ENCODE measurements at places on chromosomes 7 and 10.

DNA sequence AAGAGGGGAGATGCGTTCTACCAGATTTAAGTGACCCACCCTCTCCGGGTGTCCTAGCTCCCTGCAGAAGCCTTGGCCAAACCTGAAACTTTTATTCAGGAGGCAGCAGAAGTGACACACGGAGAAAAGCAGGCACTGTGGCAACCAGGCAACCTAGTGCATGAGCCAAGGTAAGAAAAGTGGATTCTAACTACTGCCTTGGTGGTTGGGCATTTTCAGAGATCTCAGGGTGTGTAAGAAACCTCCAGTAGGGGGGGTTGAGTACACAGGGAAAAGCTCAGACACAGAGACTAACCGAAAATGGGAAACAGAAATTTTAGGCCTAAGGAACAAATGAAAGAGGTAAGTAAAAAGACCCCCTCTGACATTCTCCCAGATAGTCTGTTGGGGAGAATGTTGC lies 645.7 kb downstream of the ANKRD7 start:
- no peaks in the 10 kb centered on the region for H3K36me3 ChIP-seq
- no peak for DNase-seq
- no peaks in the 10 kb centered on the region for H3K27me3 ChIP-seq
- no peak overlapping the region for H3K27ac ChIP-seq
- no peak overlapping the region for H3K4me3 ChIP-seq

DNA sequence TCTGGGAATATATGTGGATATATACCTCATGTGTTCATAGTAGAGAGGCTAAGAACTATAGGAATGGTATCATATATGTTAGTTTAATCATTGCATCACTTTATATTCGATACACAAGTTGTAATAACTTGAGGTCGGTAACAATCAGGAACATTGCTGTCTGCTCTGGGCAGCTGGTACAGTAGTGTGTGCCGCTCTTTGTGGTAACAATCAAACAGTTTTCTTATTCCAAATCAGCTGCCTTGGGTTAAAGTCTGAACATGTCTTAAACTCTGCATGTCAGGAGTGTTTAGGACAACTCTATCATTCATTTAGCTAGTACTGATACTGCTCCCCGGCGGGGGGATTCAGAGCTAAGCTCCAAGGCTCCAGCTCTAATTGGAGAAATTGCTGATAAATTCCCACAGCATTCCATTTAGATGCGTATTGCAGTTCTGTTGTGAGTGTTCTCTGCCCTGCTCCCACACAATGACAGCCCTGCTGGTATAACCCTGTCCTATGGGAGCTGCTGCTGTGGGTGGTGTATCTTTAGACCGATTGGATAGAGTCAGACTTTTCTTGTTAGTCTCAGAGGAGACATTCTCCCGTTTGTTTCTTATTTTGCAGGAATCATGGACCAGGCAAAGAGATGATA lies 707.5 kb upstream of the FZD8 start:
- no peak overlapping the region for H3K4me3 ChIP-seq
- no peaks in the 10 kb centered on the region for H3K4me1 ChIP-seq
- no peaks in the 10 kb centered on the region for H3K27me3 ChIP-seq
- no peaks in the 10 kb centered on the region for H3K36me3 ChIP-seq
- no peak overlapping the region for H3K27ac ChIP-seq
- no peak for DNase-seq

DNA sequence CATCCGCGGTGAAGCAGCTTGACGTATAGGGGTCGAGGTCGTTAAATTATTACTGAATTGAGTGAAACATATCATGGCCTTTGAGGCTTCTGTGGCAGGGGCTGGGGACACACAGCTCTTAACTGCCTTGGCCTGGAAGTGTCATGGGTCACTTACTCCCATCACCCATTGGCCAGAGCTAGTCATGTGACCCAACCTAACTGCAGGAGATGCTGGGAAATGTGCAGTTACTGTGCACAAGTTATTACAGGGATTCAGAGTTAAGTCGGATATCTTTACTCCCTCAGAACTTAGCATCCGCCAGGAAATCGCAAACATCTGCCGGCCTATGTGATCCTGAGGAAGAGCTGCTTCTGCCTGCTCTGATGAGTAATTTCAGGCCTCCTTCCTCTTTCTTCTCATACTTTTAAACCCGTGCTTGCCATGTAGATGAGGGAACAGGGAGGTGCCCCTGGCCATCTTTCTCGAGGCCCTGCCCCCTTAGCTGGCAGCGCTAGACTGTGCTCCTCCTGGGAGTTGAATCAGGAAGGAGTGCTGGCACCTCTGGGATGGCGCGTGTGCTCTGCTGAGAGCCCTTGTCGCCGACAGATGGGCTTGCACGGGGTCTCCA lies 203.6 kb downstream of the TCF7L2 start:
- no peaks in the 10 kb centered on the region for H3K36me3 ChIP-seq
- H3K4me3 ChIP-seq, result no peak overlapping the region
- H3K27ac ChIP-seq, result no peak overlapping the region
- DNase-seq, result no peak
- H3K27me3 ChIP-seq, result no peaks in the 10 kb centered on the region

GRCh38 chr7:135731-136645 lies 56.4 kb upstream of the FAM20C start:
- no peak for DNase-seq
- H3K36me3 ChIP-seq, result no peaks in the 10 kb centered on the region
- H3K27me3 ChIP-seq, result peaks cover 3% of the 10 kb centered on the region

DNA sequence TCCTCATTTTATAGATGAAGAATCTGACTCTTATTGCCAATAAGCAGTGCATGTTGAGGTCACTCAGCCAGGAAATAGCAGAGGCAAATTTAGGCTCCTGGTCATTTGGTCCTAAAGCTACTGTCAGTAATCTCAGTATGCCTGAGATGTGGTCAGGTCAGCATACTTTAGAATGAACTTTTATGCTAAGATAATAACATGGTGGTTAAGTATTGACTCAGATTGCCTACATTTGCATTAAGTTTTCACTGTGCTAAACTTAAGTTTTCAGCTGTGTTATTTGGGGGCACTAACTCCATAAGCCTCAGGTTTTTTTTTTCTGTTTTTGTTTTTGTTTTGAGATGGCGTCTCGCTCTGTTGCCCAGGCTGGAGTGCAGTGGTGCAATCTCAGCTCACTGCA lies 35.9 kb upstream of the CCSER2 start:
- no peak for DNase-seq
- no peak overlapping the region for H3K4me3 ChIP-seq
- no peak overlapping the region for H3K27ac ChIP-seq
- no peaks in the 10 kb centered on the region for H3K36me3 ChIP-seq
- peaks cover 25% of the 10 kb centered on the region for H3K4me1 ChIP-seq
- H3K27me3 ChIP-seq, result peaks cover 27% of the 10 kb centered on the region

DNA sequence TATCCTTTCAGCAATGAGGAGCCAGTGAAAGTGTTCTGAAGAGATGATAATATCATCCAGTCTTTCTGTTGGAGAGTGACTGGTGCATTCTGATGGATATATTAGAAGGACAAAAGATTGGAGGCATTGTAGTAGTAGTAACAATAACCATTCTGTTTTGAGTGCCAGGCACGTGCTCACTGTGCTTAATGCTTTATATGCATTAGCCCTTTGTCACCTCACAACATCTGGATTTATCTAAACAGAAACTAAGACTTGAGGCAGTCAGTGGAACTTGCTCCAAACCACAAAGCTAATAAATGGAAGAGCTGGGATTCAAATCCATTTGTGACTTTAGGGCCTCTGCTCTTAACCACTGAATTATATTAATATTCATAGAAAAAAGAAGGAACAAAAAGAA lies 84.5 kb upstream of the OIT3 start:
- no peak overlapping the region for H3K4me3 ChIP-seq
- DNase-seq, result no peak
- H3K27me3 ChIP-seq, result no peaks in the 10 kb centered on the region
- H3K27ac ChIP-seq, result no peak overlapping the region
- H3K4me1 ChIP-seq, result no peaks in the 10 kb centered on the region

Measured in activated CD4-positive, alpha-beta memory T cell treated with anti-CD3 and anti-CD28 coated beads, Interleukin-2, amount 10 ng/mL, durations not matched to agents 7 days and 5 days (primary cell).